LHCN-M2 (cell line): ENCODE measurements at places on chromosomes 12 and 14. TPM values are rescaled to one million over a fixed set of nuclear protein-coding genes. Genes with fewer than 3 reads are reported as not detected.

Gene STRN3
- total RNA-seq: 32.1 and 39.0 TPM in 2 replicates

Gene OAS2
- 2.9 and 9.9 TPM in 2 replicates for total RNA-seq

Gene FZD10
- not detected in 2 replicates for total RNA-seq

Gene TSPAN8
- 0.29 TPM in 1 of 2 replicates, not detected in the other for total RNA-seq

Gene ACVRL1
- 1.5 and 2.6 TPM in 2 replicates for total RNA-seq

Gene TEX52
- not detected in 2 replicates for total RNA-seq

Gene TCL1B
- not detected in 2 replicates for total RNA-seq

Gene CYP46A1
- 0.38 and 0.40 TPM in 2 replicates for total RNA-seq

Gene PPP1R1A
- total RNA-seq: not detected in 2 replicates

Gene ALX1
- total RNA-seq: not detected in 2 replicates

Gene G2E3
- total RNA-seq: 29.0 and 34.9 TPM in 2 replicates

Gene IL31
- total RNA-seq: not detected in 2 replicates

Gene NDUFA12
- total RNA-seq: 226 and 234 TPM in 2 replicates

Gene CFAP54
- total RNA-seq: 1.1 and 3.4 TPM in 2 replicates

Gene CLSTN3
- total RNA-seq: 4.0 and 4.6 TPM in 2 replicates

Gene RNASE4
- total RNA-seq: 5.4 and 10.5 TPM in 2 replicates

Gene SERPINA9
- total RNA-seq: 0.32 TPM in 1 of 2 replicates, not detected in the other

Gene IFI27L2
- total RNA-seq: 63.5 and 107 TPM in 2 replicates

Gene GUCY2C
- total RNA-seq: not detected in 2 replicates

Gene PTGDR
- total RNA-seq: not detected in 2 replicates

Gene SLCO1C1
- total RNA-seq: not detected in 2 replicates

Gene ST8SIA1
- total RNA-seq: under 0.01 and 0.86 TPM in 2 replicates

Gene CNTN1
- total RNA-seq: not detected in 2 replicates

Gene SPX
- total RNA-seq: 2.1 and 3.1 TPM in 2 replicates

Gene DTX3
- total RNA-seq: 19.3 and 22.0 TPM in 2 replicates

Gene PLA2G1B
- not detected in 2 replicates for total RNA-seq
